ENCODE measurements at places on chromosomes 3 and 15.

- DNase-seq: no peak
These were observed 855.9 kb downstream of the MCTP2 start for GRCh38 chr15:95087253-95087609.

- DNase-seq: no peak
These were observed 1198.0 kb downstream of the ROBO1 start for GRCh38 chr3:78569804-78570203.

GRCh38 chr3:57681691-57682090 is 11.2 kb downstream of the DENND6A start:
- DNase-seq: no peak

DNA sequence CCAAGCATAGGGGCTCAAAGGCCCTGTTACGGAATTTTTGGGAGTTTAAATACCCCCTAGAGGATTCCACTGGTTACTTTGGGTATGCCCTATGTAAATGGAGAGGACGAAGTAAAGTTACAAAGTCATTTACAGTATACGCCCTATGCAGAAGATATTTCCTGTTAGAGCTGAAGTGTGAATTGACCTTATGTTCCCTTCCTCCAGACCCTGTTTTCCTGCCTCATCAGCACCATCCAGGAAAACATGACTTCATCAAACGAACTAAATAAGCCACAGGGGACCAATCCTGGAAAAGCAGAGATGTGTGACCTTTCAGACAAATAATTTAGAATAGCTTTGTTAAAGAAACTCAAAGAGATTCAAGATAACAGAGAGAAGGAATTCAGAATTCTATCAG is 177.4 kb downstream of the SQOR start:
- DNase-seq: no peak

DNA sequence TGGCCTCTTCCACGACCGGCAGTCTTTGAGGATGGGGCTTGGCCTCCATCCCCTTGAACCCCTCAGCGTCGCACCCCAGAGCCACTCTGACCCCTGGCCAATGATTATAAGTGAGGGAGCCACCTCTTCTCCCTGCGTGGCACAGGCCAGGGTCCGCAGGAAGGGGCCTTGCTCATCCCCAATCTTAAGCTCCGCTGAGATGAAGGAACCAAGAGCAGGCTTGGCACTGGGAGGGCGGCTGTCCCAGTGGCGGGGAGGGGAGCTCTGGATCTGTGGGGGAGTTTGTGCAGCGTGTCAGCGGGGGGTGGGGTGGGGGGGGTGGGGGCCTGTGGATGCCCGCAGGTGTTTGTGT is 13.8 kb upstream of the ADPGK start:
- no peak for DNase-seq

- no peak for DNase-seq
These were observed 78.3 kb upstream of the LMCD1 start for GRCh38 chr3:8423307-8423706.

DNA sequence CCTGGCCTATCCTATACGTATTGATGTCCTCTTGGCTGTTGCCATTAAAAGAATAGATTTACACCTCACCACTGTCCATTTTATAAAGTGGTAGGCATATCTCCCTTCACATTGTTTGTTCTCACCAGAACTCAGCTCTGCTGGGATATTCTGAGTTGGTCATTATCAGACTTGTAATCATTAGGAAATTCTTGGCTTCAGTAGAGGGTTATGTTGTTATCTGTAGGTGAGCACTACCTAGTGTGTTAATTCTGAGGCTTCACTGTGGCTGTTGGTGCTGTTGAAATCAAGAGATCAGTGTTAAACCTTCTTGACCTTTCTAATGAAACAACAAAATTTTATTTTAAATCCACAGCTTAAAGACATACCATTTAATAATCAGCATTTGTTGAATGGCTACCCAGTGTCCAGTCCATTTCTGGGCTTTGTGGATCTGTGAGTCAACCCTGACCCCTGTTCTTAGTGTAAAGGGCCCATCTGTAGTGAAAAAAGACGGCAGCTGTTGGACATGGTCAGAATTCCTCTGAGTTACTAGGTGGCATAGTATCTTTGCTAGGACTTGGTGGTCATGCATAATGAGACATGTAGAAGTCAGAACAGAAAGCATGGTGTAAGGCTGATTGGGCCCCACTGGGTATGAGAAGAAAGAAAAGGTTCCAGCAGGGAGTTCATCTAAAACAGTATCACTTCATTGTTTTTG is 32.9 kb upstream of the P4HTM start:
- no peak for DNase-seq

DNA sequence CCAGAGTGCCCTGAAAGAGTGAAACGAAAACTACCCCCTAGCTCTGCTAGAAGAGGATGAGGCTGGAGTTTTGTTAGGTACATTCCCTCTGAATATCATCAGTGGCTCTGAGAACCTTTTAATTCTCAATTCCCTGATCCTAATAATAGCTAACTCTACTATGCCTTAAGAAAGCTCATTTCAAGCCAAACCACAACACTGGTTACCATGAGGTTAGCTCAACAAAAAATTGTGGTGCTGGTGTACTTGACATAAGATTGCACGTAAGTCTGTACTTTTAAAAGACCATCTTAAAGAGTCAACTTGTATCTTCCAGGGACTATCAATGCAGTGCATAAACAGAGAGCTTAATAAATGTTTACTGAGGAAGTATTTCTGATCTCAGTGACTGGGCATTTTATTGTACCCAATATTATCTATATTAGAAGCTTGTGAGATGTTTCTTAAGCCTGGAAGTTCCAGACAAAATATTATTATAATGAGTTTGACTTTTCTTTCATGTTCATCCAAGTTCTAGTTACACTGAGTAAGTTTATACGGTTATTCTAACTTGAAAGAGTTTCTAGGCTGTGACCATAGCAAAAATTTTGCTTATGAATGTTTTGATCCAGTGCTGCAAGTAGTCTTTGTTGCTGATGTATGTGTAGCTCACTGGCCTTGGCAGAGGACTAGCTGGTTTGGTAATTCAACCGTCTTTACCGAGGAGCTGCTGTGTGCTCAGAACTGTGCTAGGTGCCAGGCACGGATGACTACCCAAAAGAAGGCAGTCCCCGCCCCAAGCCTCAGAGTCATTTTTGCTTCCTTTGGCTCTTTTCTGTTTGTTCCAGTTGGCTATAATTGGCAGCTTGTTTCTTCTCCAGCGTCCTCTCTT is 334.4 kb upstream of the TRIM42 start:
- DNase-seq: no peak

Measured in CD4-positive, alpha-beta T cell (primary cell).